ENCODE measurements at places on chromosomes 16 and 17.

GRCh38 chr17:852349-852748 lies 70.2 kb downstream of the MRM3 start:
- no peak for DNase-seq

- no peak for DNase-seq
These were observed 180.7 kb upstream of the ZFHX3 start for GRCh38 chr16:73228649-73229048.

- DNase-seq, result no peak
These were observed 10.2 kb upstream of the SIAH1 start for GRCh38 chr16:48395375-48395774.

DNA sequence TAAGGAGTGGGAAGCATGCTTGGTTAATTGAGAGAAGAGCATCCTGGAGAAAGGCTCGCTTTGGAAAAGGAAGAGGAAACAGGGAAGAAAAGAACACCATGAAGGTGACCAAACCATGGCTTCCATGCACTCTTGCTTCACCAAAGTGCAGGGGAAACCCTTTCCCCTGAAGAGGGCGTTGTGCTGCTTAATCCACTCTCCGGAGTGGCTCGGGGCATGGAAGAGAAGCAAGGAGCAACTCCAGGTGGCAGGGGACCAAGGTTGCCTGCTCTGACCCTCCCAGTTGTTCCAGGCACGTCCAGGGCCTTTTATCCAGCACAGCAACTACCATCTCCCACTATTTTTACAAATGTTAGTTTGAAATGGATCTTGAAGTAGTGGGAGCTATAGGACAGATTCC lies 108.1 kb downstream of the STX8 start:
- DNase-seq, result no peak

GRCh38 chr16:47461598-47462266 lies 601 bp downstream of the PHKB start:
- DNase-seq, result peak; percentile 12

GRCh38 chr17:57569021-57569420 lies 176.1 kb downstream of the CCDC182 start:
- DNase-seq, result no peak

GRCh38 chr16:12214509-12214908 lies 238.0 kb downstream of the SNX29 start:
- DNase-seq, result no peak

DNA sequence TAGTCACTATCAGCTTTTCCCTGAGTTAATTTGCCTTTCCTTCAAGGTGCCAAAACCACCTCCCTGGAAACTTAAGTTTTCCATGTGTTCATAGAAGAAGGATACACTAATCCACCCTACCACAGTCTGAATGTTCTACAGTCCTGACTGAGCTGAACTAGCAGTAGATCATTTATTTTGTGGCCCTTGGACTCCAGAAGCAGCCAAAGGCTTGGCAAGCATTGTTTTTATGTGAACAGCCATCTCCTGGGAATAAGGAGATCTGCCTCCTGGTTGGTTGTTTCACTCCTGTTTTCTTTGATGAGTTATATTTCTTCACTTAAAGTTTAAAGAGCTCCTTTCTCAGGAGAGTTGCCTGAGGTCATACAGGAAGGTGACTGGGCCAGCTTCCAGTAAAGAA lies 634.6 kb upstream of the SOX9 start:
- no peak for DNase-seq

DNA sequence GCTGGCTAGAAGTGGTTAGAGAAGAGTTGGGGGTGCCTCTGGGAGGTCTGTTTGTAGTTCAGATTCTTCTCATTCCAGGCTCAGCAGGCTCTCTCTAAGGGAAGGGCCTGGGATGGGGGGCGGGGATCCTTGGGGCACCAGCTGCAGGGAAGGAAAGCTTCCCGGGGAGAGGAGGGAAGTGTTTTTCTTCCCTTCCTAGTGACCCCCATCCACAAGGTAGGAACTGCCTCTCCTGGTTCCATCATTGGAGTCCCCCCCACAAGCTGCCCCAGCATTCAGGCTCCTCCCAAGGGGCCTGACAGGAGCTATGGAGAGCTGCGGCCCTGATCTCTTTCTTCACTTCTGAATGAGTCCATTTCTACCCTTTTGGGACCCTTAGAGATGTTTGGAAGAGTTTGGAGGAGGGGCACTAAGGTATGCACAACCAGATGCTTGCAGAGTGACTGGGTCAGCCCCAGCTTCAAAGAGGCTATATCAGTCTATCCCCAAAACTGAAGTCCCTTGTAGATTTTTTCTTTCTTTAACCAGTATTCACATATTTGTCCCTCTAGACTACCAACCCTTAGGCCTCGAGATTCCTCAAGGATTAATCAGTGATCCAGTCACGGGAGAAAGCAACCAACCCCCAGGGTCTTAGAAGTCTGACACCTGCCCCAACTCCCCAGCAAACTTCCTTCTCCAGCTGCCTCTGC lies 13.9 kb upstream of the FZD2 start:
- DNase-seq, result no peak

- DNase-seq, result no peak
These were observed 30.2 kb downstream of the SPHK1 start for GRCh38 chr17:76414334-76415295.

DNA sequence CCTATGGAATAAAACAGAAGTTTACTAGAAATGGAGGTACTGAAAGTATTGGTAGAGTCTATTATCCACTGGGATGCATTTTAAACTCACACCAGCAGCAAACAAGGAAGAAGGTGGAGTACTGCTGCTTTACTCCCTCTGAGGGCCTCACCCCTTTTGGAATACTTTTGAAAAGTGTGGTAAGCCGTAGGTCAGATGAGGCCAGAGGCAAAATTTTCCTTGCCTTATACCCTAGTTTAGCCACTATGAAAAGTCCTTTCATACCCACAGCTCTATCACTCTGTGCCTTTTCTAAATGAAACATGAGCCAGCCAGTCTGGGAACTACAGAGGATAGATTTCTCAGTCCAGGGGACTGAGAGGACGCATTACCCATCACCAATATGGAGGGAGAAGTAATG lies 14.0 kb downstream of the GDE1 start:
- no peak for DNase-seq

DNA sequence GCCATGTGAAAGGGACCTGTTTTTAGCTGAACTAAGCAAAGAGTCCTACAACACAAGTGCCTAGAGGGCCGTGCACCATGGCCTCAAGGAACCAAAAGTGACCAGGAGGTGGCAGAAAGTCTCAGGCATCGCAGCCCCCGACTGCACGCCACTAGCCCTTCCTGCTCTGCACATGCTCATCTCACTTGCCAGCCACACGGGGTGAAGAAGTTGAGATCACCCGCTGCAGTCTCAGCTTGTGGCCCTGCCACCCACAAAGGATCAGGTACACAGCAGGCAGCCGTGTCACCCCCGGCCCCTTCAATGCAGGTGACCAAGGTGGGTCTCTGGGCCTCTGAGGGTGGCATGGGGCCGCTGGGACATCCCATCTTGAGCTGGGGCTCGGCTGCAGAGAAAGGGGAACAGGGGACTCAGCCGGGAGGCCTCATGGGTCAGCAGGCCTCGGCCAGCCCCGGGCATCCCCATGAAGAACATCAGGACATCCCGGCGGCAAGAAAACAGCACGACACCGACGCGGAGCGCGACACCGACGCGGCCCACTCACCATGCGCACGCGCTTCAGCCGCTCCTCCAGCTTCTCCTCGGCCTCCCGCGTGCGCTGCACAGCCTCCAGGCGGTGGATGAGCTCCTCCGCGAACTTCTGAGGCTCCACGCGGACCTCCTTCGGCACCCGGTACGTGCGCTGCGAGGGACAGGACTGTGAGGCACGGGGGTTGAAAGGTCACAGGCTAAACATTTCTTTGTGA lies 21.0 kb downstream of the PDIA2 start:
- DNase-seq, result no peak

- DNase-seq, result no peak
These were observed 18.2 kb downstream of the VMP1 start for GRCh38 chr17:59725691-59726090.

DNA sequence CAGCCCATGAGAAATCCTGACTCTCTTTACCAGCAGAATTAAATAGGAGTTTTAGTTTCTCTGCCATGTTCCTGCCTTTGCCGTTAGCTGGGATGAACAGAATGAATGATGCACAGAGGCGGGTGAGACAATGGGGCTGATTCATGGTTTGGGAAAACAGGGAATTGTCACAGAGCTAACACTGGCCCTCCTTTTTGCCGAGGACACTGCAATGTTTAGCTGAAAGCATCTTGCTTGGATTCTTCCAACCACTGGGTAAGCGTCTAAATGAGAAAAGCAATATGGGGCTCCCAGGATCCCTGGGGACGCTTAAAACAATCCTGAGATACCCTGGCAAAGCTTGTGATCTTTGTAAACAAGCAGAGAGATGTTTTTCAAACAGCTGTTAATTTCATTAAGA lies 12.8 kb upstream of the PAFAH1B1 start:
- DNase-seq, result no peak

GRCh38 chr16:67430977-67431774 lies at the start of gene HSD11B2:
HSD11B2 (plus strand) TSS chr16:67431121; CDS start chr16:67431249, 128 bp downstream.
- no peak for DNase-seq

DNA sequence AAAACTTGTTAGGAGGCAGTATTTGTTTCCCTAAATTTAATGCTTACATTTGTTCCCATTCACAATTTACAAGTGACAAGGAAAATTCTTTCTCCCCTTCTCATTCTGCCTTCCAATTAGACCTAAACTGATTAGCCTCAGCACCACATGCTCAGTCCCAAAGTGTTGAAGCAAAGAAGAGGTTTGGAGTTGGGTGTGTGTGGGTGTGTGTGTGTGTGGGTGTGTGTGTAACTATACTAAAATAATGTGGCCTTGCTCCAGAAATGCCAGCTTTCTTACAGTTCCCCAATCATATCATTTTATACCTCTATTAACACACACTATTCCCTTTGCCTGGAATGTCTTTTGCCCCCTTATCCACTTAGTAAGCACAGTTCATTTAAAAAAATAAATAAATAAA lies 6.9 kb upstream of the UTP6 start:
- DNase-seq, result no peak

DNA sequence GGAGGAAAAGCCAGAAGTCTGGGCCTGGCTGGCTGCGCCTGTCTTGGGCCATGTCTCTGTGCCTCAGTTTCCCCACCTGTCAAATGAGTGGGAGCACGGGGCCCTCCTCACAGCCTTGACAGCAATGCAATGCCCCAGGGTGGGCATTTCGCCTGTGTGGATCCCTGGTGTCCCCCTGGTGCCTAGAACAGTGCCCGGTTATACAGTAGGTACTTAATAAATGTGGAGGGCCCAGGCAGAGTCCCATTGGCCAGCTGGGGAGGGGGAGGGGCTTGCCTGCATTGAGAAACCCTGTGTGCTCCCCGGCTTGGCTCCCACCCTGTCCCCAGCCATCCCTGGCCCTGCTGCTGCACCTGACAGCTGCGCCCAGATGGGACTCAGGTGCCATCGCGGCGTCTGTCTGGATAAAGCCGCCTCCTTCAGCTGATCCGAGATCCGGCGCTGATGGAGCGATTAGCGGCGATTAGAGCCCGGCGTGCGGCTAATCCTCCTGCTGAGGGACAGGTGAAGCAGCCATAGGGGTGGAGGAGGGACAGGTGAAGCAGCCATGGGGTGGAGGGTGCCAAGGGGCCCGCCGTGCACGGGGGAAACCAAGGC lies 12.4 kb downstream of the ZFPM1 start:
- no peak for DNase-seq

DNA sequence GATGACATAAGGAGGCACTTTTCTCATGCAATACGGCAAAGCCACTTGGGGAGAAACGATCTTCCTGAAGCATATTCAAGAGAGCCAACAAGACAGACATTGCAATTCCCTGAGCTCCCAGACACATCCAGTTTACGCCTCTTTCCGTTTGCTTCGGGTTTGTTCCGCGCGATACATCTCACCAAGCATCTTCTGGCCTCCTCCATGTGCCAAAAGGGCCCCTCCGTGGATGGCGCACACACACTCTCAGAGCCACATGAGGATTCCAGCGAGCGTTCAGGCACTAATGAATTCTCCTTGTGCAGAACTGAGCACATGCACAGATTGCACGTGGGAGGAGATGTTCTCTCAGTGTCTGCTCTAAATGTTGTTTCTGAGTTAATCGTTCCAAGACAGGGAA lies 146.7 kb upstream of the SHISA6 start:
- no peak for DNase-seq

DNA sequence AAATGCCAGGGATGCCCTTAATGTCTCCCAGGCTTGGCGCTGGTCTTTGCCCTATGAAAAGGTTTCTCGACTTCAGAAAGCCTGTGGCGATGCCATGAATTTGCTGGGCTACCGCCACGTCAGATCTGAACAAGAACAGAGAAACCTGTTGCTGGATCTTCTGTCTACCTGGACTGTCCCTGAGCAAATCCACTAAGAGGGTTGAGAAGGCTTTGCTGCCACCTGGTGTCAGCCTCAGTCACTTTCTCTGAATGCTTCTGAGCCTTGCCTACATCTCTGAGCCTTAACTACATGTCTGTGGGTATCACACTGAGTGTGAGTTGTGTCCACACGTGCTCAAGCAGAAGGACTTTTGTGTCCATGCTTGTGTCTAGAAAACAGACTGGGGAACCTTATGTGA lies 11.4 kb downstream of the CHST4 start:
- DNase-seq, result peak; percentile 20

GRCh38 chr16:85651629-85652430 lies 36.9 kb downstream of the GINS2 start:
- DNase-seq, result no peak

- no peak for DNase-seq
These were observed 10.1 kb upstream of the KRT28 start for GRCh38 chr17:40809721-40810421.

- DNase-seq, result no peak
These were observed 35.3 kb upstream of the ACSM2B start for GRCh38 chr16:20611350-20611902.

GRCh38 chr17:47934856-47935255 lies 6.5 kb upstream of the PNPO start:
- no peak for DNase-seq

DNA sequence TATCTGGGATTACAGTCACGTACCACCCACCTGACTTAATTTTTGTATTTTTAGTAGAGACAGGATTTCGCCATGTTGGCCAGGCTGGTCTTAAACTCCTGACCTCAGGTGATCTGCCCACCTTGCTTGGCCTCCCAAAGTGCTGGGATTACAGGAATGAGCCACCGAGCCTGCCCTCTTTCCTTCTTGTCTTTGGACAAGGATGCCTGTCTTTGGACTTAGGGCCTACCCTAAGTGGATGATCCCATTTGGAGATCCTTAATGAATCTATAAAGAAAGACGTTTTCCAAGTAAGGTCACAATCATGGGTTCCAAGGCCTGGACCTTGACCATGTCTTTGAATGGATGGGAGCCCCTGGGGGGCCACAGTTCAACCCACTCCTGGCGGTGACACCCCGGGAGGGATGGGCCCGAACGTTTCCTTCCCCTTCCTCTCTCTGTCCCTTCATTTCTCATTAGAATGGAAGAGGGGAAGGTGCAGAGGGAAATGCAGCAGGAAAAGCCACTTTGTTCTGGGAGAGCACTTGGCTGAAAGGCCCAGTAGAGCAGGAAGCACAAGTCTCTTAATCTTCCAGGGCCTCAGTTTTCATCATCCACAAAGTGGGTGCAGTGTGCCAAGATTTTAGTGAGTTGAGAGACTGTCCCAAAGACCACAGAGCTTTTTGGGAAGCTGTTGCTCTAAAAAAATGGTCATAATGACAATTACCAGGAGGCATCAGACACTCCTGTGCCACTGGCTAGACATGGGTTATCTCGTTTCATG lies 353.3 kb downstream of the SEC14L1 start:
- DNase-seq, result no peak

GRCh38 chr17:29583324-29584248 lies 5.9 kb downstream of the GIT1 start:
- DNase-seq, result no peak

GRCh38 chr16:53056392-53056881 lies 1.6 kb downstream of the CHD9 start:
- DNase-seq, result no peak

Data from right renal pelvis (tissue), 4 donors.